ENCODE measurements at places on chromosomes 13 and 19.

DNA sequence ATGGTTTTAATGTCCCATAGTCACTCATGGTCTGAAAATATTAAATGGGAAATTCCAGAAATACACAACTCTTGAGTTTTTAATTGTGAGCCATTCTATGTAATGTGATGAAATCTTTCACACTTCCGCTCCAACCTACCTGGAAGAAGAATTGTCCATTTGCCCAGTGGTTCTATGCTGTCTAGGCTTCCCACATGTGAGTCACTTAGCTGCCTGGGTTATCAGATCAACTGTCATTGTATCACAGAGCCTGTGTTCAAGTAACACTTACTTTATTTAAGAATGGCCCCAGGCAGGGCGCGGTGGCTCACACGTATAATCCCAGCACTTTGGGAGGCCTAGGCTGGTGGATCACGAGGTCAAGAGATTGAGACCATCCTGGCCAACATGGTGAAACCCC is 1450.5 kb downstream of the EFNB2 start:
- DNase-seq: no peak

GRCh38 chr19:43553656-43554055 is 20.7 kb downstream of the ZNF575 start:
- no peak for DNase-seq

GRCh38 chr13:100892981-100893380 is 218.4 kb upstream of the TMTC4 start:
- DNase-seq: no peak

DNA sequence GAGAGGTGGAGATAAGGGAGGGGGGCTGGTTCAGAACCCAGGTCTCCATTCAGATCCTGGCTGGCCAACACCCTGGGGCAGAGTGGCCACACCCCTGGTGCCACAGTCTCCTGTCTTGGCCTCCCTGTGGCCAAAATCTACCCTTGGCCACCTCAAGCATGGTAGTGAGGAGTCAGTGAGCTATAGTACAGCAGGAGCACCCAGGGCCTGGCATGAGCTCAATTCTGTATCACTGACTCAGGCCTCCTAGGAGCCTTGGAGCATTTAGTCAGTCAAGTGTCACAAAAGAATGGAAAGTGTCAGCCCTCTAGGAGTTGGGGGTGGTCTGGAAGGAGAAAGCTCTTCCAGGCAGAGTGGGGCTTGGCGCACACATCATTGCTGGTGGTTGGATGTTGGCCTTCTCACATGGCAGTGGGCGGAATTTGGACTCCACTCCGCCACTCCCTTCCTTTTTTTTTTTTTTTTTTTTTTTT is 6.6 kb upstream of the CD79A start:
- DNase-seq: no peak

GRCh38 chr13:111153977-111154332 is 38.8 kb downstream of the ARHGEF7 start:
- peak; percentile 59 for DNase-seq

DNA sequence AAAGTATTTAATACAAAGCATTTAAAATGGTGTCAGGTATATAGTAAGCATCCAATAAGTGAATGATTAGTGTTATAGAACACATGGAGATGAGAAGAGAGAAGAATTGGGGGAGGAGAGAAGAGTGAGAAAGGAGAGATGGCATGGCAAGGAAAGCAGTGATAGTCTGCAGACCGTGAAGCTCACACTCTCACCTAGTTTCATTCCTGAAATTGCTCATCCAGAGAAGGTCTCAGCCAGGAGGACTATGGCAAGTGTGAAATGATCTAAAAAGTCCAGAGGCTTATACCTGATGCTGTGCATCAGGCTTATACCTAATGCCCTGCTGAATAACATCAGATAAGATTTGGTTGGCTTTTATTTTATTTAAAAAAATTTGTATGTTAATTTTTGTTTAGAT is 351.6 kb upstream of the KLF12 start:
- DNase-seq: no peak

- DNase-seq: no peak
Measured at GRCh38 chr19:48530066-48530720, 18.6 kb upstream of the LMTK3 start.

DNA sequence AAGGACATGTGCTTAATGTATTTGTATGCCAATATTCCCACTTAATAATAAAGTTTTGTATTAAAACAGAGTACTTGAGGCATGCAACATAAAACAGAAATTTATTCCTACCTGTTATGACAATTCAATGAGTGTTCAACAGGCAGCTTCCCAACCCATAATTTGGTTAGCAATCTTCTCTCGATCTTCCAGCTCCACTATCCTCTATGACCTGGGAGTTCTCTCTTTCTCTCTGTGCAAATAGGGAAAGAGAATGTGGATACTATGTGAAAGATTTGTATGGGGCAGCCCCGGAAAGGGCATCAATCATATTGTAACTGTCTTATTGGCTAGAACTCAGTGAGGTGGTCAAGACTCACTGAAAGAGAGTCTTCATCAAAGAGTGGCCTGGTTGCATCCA is 644.9 kb upstream of the PCDH20 start:
- no peak for DNase-seq

DNA sequence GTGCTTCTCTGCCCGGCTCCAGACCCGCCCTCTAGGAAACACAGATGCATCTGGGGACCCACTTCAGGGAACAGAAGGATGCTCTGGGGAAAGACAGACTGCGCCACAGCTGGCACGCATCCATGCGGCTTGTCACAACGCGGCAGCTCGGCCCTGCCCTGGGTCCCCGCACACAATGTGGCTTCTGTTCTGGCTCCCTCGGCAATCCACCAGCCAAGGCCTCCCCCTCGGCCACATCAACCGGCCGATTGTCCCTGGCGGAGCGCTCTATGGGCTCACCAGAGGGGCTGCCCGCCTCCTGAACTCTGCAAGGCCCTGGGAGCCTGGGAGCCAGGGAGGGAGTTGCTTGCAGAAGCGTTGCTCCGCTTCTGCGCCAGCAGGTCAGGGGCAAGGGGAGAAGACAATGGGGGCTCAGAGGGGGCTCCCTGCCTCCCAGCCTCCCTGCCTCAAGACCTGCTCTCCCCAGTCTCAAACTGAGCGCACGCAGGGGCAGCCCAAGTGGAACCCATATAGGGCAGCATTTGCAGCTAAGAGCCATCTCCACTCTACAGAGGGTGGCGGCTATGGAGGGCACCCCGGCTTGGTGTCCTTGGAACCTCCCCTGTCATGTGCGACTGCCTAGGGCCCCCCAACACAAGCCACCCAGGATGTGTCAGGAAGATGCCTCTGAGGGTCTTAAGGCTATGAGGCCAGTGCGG is 37.9 kb downstream of the MLLT1 start:
- no peak for DNase-seq

DNA sequence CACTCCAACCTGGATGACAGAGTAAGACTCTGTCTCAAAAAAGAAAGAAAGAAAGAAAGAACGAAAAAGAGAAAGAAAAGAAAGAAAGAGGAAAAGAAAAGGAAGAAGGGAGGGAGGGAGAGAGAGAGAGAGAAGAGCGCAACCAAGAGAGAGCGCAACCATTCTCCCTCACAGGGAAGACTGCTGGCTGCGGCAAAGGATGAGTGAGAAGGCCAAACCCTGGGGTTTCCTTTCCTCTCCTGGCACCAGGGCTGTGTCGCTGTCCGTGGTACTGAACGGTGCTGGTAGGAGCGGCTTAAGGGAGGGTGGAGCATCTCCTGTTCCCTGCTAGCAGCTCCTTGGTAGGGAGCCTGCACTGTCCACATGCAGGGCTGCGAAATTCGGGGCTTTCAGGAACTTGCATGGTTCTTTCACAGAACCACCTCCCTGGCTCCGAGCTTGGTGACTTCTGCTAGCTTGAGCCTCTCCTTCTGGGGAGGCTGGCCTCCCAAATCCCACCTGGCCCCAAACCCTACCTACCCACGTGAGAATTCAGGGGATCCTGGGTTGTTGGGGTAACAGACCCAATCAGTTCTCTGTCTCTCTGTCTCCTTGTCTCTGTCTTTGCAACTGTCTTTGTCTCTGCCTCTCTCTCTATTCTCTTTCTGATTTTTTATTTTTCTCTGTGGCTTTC is 51.1 kb upstream of the ZNRF4 start:
- DNase-seq: peak; percentile 65

DNA sequence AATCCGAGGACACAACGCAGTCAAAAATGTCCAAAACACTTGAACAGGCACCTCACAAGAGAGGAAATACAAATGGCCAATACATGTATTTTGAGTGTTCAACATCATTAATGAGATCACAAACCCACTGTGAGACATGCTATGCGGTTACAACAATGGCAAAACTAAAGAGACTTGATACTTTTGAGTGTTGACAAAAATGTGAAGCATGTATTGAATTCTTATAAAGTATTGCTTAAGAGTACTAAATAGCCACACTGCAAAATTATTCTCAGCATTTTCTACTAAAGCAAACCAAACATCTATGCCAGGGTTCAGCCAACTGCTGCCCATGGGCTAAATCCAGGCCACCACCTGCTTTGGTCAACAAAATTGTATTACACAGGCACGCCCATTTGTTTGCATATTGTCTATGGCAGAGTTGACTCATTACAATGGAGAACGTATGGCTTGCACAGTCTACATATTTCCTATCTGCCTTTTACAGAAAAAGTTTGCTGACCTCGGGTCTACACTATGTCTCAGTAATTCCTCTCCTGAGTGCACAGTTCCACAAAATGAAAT is 135.3 kb downstream of the B3GLCT start:
- DNase-seq: no peak

DNA sequence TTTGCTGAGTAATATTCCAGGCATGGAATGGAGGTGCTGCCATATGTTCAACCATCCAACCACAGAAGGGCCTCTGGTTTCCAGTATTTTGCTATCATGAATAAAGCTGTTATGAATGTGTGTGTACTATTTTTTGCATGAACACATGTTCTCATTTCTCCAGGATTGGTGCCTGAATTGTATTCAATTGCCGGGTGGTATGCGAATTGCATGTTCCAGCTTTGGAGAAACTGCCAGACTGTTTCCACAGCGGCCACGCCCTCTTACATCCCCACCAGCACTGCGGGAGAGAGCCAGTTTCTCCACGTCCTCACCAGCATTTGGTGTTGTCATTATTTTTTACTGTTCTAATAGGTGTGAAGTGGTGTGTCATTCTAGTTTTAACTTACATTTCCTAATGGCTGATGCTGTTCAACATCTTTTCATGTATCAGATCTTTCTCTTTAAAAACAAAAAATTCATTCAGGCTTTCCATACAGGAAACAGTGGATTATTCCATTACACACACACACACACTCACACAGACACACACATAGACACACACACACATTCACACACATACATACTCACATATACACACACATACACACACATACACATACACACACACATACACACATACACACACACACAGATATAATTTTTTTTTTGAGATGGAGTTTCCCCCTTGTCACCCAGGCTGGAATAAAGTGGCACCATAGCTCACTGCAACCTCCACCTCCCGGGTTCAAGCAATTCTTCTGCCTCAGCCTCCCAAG is 154.1 kb downstream of the PTPRS start:
- DNase-seq: no peak

DNA sequence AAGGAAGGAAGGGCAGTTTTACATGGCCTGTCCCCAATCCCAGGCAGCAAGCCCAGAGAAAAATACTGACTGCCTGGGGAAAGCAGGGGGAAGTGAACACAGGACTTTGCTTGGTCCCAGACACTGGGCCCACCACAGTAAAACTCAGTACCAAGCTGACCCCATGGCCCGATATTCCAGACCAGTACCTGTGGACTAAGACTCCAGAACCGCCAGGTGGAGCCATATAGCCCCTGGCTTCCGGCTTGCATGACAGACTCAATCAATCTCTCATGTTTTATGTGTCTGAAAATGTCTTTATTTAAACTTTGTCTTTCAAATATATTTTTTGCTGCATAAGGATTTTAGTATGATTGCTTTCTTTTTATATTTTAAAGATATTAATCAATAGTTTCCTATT is 767.9 kb upstream of the SLITRK6 start:
- DNase-seq: no peak

DNA sequence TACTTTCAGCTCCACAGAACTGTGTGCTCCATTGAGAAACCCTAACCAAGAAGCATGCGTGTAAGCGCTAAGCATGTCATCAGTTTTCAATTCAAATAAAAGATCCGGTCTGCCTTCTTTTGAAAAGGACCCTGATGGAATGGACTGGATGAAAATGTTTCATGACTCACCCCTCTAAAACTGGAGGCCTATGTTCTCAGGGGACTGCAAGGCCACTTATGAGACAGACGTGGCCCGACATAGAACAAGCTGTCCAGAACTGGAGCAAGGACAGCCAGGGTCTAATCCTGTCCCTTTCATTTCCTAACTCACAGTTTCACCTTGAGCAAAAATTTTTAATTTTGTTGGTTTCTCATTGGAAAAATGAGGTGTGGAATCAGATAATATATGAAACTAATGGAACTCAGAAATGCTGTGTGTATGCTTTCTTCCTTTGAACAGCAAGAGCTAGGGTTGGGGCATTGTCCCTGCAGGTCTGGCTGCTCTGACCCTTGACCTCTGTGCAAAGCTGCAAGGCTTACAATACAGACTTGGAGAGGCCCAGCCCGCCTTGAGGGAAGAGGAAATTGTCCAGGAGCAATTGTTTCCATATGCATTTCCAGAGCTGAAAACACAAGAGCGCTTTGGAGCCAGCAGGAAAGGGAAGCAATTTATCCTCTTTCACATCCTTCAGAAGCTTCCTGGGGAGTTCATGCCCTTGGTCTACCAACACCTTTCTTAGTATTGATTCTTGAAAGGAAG is 553.4 kb upstream of the KLF12 start:
- DNase-seq: no peak

DNA sequence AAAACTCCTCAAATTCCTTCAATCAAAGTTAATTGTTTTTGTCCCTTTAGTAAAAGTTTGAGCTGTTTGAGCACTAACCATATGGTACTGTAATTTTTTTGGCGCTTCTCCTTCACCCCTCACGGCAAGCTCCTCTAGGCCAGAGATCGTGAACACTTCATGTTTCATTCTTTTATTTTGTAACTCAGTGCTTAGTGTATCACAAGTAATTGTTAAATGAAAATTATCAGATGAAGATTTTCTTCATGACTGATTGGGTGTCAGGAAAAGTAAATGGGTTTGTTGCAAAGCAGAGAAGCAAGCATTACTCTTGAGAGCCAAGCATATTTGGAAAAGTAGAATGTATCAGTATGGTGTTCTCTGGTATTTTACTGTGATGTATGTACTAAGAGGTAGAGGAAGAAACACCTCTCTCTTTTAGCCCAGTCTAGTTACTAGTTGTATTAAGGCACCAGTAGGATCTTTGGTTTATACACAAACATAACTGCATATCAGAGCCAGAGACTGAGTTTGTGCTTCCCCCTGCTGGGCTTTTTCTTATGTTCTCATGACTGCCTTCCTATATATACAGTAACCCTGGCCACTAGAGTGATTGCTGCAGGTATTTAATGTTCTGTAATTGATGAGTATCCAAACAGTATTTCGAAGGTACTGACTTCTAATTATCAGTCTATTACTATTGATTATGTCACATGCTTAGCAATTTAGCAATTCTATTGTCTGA is 202.3 kb upstream of the KLHL1 start:
- DNase-seq: no peak

GRCh38 chr19:10553943-10554381 is 10.3 kb downstream of the ATG4D start:
- DNase-seq: peak; percentile 57

- DNase-seq: no peak
Measured at GRCh38 chr19:44975444-44975843, 20.3 kb downstream of the CLPTM1 start.

GRCh38 chr19:3176715-3177501 is 1.7 kb upstream of the S1PR4 start:
- no peak for DNase-seq

Data from germinal center (tissue), 1 donor.